CD4-positive, CD25-positive, alpha-beta regulatory T cell (primary cell): ENCODE measurements at places on chromosomes 1 and 21. TPM values are rescaled to one million over a fixed set of nuclear protein-coding genes. Genes with fewer than 3 reads are reported as not detected.

DNA sequence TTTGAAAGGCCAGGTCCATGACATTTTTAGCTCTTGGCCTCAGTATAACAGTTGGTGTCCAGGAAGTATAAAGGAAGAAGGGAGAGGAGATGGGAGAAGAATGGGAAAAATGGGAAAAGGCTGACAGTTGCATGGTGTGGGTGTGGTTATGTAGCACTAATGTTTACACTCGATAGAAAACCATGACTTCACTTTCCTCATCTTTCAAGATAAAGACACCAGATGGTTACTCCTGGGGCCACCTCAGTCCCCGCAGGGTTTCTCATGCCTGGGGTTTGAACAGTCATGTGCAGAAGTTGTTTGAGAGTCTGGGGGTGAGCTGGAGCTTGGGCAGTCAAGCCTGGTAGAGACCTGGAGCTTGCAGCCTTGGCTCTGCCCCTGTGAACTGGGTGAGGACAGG lies 7.9 kb downstream of the PGBD2 start:
- DNase-seq, result no peak

The TNFRSF8 gene
- 2.3 TPM for total RNA-seq

- no peak for DNase-seq
Measured at GRCh38 chr1:71086331-71086730, 5.5 kb upstream of the ZRANB2 start.

- DNase-seq, result no peak
Measured at GRCh38 chr1:5826601-5827000, 165.6 kb downstream of the NPHP4 start.

DNA sequence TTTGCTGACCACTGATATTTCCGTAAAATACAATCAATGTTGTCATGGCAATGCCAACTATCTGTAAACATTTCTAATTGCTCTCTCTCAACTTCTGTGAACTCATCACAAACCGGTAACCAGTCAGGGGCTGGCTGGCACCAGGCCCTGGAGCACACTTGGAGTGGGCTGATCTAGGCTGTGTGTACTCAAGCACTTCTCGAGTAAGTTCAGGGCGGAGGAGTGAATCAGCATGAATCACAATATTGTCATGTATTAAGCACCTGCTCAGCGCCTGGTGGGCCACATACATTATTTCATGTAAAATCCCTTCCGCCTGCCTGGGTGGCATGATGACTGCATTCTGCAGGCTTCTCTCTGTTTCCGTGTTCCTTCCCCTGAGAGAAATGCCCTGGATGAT lies 212.4 kb downstream of the FOXD2 start:
- no peak for DNase-seq

DNA sequence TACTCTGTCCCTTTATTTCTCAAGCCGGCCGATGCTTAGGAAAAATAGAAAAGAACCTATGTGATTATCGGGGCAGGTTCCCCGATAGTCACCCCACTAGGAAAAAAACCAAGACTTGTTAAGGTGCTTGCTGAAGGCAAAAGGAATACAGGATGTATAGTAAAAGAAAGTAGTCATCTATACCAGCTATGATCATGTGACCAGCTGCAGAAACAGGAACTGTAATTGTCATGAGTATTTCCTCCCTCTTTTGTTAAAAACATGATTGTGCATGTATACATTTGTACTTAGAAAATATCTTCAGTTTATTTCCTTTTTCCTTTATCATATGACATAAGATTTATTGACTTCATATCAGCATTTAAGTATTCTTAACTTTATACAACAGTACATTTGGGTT lies 30.5 kb downstream of the PIGK start:
- peak; percentile 54 for DNase-seq

The OR6F1 gene
- total RNA-seq, result not detected

- DNase-seq, result no peak
Measured at GRCh38 chr1:77265180-77265579, 16.6 kb upstream of the AK5 start.

GRCh38 chr1:37596182-37596667 lies 488 bp upstream of the GNL2 start:
- DNase-seq, result no peak

The CCDC30 gene
- 6.1 TPM for total RNA-seq

The SLC25A34 gene
- total RNA-seq, result 1.8 TPM

The KCNQ4 gene
- 0.44 TPM for total RNA-seq

GRCh38 chr1:61076728-61077675 lies 5.4 kb upstream of the NFIA start:
- DNase-seq, result peak; percentile 81

GRCh38 chr1:101908980-101909379 lies 87.7 kb downstream of the OLFM3 start:
- DNase-seq, result no peak

DNA sequence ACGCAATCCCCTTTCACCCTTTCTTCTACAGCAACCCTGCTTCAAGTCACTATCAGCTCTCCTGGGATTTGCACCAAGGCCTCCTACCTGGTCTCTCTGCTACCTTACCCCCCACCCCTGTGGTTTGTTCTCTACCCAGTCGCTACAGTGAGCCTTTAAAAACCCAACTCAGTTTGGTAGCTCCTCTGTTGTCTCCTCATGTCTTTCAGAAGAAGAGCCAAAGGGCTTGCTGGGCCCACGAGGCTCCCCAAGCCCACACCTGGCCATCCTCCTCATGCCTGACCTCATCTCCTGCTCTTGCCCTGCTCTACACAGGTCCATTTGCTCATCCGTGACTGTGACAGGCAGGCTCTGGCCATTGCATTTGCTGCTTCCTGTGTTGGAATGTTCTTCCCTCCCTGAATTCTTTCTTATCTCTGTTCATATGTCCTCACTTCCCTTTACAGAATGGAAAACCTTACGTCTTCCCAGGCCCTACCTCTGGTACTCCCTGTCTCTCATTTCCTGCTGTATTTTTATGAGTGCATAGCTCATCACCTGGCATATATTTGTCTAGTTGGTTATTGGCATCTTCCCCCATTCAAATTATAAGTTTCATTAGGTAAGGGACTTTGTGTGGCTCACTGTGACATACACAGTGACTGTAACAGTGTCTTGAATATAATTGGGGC lies 3.3 kb downstream of the RGS16 start:
- DNase-seq, result no peak

The RIIAD1 gene
- not detected for total RNA-seq

DNA sequence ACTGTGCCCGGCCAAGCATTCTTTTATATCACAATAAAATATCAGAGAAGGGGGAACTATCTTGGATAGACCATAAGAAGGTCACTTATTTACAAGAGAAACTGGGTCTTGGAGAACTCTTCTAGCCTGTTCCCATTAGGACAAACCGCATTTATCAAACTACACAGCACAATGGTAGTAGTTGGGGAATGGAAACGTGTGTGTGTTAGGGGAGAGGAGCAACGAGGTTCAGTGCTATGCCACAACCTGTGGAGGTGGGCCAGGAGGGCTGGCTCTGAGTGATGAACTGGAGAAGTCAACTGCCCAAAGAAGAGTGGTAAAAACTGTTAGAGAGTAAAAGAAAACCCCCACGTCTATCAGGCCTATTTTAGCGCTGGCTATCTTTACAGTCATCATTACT lies 1.6 kb downstream of the DONSON start:
- DNase-seq, result no peak

- DNase-seq, result no peak
Measured at GRCh38 chr1:178521241-178521640, 8.3 kb downstream of the TEX35 start.

DNA sequence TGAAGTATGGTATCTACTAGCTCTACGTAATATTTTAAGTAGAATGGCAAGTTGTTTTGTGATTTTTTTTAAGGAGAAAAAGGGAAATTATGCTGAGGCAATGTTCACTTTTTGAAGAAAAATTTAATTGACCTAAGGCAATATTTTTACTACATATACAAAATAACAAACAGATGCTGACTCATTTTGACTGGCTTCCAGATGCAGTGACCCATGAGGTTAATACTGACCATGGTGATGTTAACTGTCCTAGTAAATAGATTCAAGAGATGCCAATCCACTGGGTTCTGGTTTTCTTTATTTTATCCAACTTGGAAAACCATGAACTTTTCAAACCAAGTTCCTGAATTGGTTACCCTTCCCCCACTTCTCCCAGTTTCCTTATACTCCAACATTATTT lies 154.9 kb downstream of the CRB1 start:
- DNase-seq, result no peak

- no peak for DNase-seq
Measured at GRCh38 chr1:233440951-233441401, 113.5 kb downstream of the MAP3K21 start.

DNA sequence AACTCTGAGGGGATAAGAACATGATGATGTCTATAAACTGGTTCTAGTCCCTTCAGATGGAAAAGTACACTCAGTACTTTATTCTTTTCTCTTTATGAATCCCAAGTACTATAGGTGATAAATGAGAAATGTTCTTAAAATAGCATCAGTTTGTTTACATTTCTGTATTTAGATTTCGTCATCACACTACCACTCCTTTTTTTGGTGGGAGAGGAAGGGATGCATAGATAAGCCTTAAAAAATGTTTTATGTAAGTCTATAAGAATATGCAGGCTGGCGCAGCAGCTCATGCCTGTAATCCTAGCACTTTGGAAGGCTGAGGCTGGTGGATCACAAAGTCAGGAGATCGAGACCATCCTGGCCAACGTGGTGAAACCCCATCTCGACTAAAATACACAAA lies 144.8 kb downstream of the USP25 start:
- no peak for DNase-seq

DNA sequence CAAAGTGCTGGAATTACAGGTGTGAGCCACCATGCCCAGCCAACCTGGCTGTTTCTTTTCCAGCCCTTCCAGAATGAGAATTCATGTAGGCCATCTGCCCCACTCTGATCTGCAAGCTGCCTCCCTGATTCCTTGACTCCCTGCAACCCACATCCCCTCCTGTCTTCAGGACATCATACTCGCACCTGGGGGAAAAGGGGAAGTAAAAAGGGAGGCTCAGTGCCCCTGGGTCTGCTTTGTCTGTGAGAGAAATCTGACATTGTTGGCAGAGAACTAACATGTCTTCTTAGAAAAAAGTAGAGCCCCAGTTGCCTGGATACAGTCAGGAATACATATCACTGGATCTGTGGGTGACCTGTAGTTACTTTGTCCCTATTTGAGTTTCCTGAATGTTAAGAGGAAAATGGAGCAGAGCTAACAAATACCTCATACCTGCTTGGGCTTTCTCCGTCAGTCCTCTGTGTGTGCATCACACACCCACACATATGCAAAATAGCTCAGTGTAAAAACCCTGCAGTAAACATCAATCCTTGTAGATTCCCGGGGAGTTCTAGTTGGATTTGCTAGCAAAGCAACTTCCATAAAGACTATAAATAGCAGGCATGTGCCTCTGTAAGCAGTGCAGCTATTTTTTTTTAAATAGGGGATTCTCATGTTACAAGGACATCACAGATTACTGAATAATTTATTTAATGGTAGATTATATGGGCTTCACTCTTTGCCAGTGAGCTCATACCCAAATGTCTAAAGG lies 62.9 kb downstream of the TEX35 start:
- DNase-seq, result no peak

GRCh38 chr1:34973326-34973725 lies 11.8 kb downstream of the TMEM35B start:
- no peak for DNase-seq

- DNase-seq, result no peak
Measured at GRCh38 chr1:176998183-176998795, 166.2 kb downstream of the ASTN1 start.

The PTPRU gene
- not detected for total RNA-seq

GRCh38 chr1:59985911-59986515 lies 59.4 kb upstream of the CYP2J2 start:
- no peak for DNase-seq

The IVL gene
- total RNA-seq, result not detected

DNA sequence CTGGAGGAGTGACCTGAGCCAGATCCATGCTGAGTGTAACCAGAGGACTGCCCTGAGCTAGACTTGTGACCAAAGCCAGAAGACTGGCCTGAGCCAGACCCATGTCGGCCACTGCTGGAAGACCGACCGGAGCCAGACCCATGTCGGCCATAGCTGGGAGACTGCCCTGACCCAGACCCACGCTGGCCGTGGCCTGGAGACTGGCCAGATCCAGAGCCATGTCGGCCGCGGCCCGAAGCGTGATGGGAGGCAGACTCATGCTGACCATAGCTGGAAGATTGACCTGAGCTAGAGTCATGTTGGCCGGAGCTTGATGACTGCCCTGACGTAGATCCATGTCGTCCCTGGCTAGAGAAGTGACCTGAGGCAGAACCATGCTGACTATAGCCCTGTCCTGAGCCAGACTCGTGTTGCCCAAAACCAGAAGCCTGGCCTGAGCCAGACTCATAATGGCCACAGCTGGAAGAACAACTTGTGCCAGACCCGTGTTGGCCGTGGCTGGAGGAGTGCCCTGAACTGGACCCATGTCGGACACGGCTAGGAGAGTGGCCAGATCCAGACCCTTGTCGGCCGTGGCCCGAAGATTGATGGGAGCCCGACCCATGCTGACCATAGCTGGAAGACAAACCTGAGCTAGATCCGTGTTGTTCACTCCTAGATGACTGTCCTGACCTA lies 5.1 kb downstream of the HRNR start:
- no peak for DNase-seq

The OR6K3 gene
- total RNA-seq, result not detected

DNA sequence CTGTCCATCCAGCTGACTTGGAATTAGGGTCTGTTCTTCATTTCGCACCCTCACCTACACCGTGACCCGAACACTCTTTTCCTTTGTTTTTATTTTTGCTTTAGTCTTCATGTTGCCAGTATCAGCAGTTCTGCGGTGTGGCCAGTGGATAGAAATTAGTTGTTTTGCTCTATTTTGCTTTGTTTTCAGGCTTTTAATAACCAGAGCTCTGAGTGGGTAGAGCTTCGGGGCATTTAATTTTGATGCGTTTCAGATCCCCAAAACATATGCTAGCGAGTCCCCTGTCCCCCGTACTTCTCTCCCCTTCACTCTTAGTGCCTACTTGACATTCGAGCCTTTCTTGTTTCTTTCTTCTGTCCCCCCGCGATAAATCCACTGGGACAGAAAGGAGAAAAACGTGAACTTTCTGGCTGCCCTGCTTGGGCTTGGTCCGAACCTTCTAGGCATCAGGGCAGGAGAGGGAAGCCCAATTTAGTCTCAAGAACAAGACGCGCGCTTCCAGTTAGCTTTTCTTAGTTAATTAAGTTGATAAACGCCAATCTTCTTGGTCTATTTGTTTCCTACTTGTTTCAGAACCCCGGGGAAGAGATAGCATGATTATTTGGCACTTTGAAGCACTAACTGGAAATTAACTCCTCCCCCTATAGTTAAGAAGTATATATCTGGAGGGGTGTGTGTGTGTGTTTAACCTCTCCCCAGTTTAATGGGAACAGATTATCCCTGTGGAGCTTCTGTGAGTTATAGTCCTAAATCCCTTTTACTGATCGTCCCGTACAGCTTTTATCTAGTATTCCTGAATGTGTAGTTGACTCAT lies 839 bp downstream of the SWT1 start:
- DNase-seq, result no peak

The OR10J1 gene
- not detected for total RNA-seq

GRCh38 chr21:25036775-25037174 lies 570.5 kb downstream of the MRPL39 start:
- DNase-seq, result no peak

The RGS13 gene
- 0.32 TPM for total RNA-seq

The FAM177B gene
- total RNA-seq, result not detected

GRCh38 chr21:39559511-39559910 lies 53.2 kb upstream of the B3GALT5 start:
- no peak for DNase-seq

- no peak for DNase-seq
Measured at GRCh38 chr1:112509005-112509659, 367 bp downstream of the WNT2B start.

- DNase-seq, result no peak
Measured at GRCh38 chr1:229370601-229371021, 27.8 kb upstream of the CCSAP start.
